Karpas-422 (cell line): ENCODE measurements at places on chromosomes 16 and 17.

DNA sequence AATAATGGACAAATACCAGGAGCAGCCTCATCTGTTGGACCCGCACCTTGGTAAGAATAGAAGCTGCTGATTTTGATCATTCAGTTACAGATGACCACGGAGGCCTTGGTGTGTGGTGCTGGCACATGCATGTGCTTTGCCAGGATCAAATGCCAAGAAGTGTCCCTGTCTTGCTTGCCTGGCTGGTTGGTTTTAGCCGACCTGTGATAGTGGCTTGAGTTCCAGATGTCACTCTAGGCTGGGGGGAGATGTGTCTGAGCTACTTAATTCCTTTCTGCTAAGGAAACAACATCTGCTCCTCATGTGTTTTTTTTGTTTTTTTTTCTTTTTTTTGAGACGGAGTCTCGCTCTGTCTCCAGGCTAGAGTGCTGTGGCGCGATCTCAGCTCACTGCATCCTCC is 4.3 kb downstream of the TBCD start:
- no peak for DNase-seq

- DNase-seq = no peak
Measured at GRCh38 chr16:57284209-57284951, at the start of gene PLLP. Gene PLLP (minus strand): TSS chr16:57284672. CDS start chr16:57284540, 132 bp downstream.

GRCh38 chr16:88412766-88413165 is 30.0 kb downstream of the ZNF469 start:
- no peak for DNase-seq

DNA sequence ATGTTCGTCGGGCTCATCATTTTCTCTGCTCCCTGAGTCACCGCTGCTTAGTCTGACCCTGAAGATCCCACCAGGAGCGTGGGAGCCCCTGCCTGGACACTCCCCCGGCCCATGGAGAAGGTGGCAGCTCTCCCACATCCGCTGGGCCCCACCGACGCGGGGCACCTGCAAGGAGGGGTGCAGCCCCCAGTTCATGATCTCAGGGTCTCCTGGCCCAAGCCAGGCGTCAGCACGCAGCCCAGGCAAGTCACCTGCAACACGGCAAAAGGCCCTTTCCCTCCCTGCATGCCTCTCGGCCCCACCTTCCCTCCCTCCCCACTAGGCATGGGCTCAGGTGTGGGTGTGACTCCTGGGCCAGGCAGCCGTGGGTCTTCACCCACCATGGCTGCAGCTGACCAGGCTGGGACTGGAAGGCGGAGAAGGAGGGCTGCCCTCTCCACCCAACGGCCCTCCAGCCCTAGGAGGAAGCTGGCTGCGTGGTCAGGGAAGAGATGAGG is 9.7 kb upstream of the CHMP6 start:
- no peak for DNase-seq

DNA sequence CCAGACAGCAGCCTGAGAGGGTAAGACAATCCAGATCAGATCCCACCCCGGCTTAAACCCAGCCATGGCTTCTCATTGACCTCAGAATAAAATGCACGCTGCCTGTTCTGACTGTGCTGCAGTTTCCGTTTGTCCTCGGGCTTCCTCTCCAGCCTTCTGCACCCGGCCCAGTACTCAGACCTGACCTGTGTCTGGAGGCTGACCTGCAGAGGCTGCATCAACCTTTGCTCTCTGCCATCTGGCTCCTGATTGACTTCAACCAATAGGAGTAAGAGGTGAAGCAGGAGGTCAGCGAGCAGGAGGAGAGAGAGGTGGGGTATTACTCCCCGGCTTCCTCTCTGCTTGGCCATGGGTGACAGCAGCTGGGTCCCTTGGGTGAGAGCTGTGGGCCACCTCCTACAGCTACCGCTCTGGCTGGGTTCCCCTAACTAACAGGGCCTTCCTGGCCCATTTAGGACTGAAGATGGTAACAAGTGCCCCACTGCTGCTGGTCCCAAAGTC is 46.7 kb downstream of the C16orf82 start:
- DNase-seq = peak; percentile 46

GRCh38 chr16:70605283-70605657 is 41.1 kb upstream of the IL34 start:
- DNase-seq = no peak

- no peak for DNase-seq
Measured at GRCh38 chr16:54628796-54629625, 301.7 kb upstream of the IRX5 start.

DNA sequence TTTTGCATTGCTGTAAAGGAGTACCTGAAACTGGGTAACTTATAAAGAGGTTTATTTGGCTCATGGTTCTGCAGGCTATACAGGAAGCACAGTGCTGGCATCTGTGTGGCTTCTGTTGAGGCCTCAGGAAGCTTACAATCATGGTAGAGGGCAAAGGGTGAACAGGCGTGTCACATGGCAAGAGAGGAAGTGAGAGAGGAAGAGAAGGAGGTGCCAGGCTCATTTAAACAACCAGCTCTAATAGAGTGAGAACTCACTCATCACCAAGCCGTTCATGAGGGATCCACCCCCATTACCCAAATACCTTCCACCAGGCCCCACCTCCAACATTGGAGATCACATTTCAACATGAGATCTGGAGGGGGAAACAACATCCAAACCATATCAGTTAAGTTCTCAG is 16.4 kb upstream of the CLEC19A start:
- no peak for DNase-seq

GRCh38 chr16:79372503-79373184 is 227.9 kb downstream of the MAF start:
- DNase-seq = no peak
